ENCODE measurements at places on chromosomes 12 and 14. TPM values are rescaled to one million over a fixed set of nuclear protein-coding genes. Genes with fewer than 3 reads are reported as not detected.

- DNase-seq = no peak
Observed at GRCh38 chr12:1826867-1827705, 6.7 kb downstream of the LRTM2 start.

KRT2 gene
- not detected for polyA plus RNA-seq

SLC38A4 gene
- polyA plus RNA-seq = 0.26 TPM

DNA sequence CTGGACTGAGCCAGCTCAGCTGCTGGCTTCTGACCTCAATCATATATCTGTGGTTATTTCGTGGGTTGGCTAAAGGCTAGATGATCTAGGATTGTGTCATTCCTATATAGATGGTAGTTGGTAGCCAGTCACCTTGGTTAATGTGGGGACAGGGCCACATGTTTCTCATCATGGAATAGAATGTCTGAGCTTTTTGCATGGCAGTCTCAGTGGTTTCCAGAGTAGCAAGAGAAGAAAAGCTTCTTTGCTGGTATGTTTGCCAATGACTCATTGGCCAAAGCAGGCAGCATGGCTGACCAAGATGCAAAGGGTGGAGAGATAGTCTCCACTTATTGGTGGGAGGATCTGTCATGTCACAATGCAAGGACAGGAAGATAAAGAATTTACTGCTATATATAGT is 746.4 kb upstream of the FLRT2 start:
- no peak for DNase-seq

GRCh38 chr12:24415934-24416333 is 466.5 kb upstream of the SOX5 start:
- no peak for DNase-seq

SELPLG gene
- polyA plus RNA-seq = 0.47 TPM

GRCh38 chr12:64669270-64669842 is 59.1 kb downstream of the RASSF3 start:
- DNase-seq = no peak

SLC39A5 gene
- not detected for polyA plus RNA-seq

- no peak for DNase-seq
Observed at GRCh38 chr12:15839041-15839440, 43.1 kb upstream of the STRAP start.

GRCh38 chr12:86950043-86950442 is 693.9 kb upstream of the MGAT4C start:
- no peak for DNase-seq

DNA sequence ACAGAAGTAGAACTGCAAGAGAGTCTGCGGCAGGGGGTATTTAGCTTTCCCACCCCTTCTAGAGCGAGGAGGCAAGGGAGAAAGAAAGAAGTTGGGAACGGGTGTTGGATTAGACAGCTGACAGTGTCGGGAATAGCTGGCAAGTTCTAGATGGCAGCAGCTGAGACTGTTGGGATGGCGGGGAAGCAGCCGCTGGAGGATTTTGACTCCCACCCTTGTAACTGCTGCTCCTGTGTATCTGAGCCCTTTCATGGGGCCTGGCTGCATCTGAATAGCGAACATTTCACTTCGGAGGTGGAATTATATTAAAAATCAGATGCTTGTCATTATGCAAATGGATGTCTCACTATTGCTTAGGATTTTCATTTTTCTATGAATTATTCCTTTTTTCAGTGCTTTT is 104.6 kb downstream of the AACS start:
- DNase-seq = no peak

DNA sequence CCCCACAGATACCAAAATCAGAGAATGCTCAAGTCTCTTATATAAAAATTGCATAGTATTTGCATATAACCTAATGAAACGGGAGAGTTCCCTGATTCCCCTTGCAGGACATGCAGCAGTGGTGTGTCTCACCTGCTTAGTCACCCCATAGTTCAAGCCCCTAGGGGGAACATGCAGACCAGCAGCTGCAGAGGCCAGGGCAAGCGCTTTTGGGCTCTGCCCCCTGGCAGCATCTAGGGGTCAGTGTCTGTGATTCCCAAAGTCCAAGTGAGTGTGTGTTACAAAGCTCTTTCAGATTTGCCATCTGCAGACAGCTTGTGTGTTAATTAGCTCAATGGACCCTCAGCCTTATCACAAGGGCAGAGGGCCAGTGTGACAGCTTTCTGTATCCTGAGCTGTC is 110.1 kb downstream of the DNAI7 start:
- DNase-seq = no peak

DNA sequence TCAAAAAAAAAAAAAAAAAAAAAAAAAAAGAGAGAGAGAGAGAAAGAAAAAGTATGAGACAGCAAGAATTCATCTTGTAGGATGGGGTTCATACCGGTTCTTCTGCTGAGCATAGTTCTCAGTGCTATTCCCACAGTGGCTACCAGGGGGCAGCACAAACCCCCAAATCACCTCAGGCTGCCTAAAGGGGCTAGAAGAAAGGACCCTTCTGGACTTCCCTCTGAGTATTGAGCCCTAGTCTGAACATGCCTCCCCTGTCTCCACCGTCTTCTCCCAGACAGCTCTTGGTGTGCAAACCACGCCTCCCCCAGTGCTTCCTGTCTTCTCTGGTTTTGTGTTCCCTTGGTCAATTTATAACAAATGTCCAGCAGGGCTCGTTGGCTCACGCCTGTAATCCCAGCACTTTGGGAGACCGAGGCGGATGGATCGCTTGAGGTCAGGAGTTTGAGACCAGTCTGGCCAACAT is 31.3 kb upstream of the SMUG1 start:
- DNase-seq = peak; percentile 74

DNA sequence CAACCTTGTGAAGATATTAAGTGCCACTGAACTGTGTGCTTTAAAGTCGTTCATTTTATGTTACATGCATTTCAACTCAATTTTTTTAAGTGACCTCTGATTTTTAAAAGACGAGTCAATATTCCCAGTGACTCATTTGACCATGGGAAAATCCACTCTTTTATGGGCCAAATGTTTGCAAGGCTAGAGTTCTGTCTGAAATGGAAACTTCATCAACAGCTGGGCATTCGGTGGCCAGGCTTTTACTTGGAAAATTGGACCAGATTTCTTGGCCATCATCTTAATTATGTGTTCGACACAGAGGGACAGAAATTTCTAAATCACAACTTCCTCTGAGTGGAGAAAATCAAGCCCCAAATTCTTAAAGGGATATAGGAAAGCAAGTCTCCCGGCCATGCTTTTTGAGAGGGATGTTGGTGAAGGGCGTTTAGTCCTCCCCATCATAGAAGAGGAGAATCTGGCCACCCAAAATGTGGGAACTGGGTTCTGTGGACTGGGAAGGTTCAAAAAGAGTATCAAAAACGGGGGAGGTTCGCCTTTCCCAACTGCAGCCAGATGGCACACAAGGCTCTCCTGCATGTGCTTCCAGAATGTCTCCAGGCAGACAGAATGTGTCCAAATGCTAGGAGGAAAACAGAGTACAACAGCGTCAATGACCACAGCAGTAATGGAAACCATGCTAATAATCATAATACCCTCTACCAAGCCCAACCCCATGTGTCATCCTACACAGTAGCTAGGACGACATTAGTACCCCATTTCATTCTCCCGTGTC is 40.9 kb upstream of the FZD10 start:
- DNase-seq = no peak

All from foreskin keratinocyte (primary cell).